Stimulated activated CD4-positive, alpha-beta T cell treated with anti-CD3 and anti-CD28 coated beads, Interleukin-1b, Interleukin-23, amount 100 ng/mL, for 24 hours (primary cell): ENCODE measurements at places on chromosomes 16 and 17.

DNA sequence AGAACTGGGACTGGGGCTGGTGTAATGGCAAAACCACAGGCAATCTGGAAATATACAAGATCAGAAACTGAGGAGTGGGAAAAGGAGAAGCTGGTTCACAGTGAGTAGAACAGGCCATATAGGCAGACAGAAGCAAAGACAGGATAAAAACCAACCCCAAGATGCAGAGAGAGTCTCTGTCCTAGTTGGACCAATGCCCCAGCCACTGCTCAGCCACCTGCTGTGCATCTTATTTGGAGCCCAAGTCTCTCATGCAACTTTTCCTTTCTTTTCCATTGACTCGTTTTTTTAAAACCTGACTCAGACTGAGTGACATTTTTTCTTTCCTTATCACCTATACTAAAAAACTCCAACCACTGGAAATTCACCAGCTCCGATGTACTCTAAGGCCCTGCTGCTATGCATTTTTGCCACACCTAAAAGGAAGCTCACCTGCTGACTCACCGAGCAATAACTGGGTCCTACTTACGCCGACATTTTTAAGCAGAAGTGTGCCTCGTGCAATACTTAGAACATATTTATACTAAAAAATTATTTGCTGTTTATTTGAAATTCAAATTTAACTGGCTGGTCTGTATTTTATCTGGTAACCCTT lies 100.8 kb upstream of the XYLT1 start:
- DNase-seq = no peak

DNA sequence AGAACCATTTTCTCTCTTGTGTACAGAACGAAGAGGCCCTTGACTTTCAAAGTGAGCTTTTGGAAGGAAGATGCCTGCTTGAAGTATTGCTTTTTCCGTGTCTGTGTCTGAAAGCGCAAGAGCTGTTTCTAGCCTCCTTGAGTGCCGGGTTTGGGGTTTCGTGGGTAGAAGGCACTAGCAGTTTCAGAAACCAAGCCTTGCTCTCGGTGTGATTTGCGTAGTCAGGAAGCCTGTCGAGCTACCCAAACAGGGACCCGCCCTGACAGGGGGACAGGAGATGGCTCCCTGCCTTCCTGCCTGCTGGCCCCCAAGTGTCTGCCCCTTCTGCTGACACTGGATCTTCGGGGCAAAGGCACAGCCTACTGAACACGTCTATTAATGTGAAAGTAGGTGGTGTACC lies 322.0 kb downstream of the MAF start:
- DNase-seq = no peak

DNA sequence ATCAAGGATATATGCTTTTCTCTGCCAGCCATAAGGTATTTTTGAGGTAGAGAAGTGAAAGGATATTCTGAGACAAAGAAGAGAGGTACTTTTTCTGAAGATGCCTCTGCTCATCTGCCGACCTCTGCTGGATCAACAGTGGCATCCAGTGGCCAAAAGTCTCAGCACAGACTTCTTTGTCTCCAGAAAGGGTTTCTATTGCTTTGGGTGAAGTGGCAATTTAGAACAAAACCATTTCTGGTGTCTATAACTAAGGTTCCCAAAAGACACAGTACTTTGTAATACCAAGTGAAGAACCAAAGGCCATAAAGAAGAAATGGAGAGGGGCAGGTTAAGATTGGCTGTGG lies 155.2 kb upstream of the C17orf78 start:
- DNase-seq = no peak

DNA sequence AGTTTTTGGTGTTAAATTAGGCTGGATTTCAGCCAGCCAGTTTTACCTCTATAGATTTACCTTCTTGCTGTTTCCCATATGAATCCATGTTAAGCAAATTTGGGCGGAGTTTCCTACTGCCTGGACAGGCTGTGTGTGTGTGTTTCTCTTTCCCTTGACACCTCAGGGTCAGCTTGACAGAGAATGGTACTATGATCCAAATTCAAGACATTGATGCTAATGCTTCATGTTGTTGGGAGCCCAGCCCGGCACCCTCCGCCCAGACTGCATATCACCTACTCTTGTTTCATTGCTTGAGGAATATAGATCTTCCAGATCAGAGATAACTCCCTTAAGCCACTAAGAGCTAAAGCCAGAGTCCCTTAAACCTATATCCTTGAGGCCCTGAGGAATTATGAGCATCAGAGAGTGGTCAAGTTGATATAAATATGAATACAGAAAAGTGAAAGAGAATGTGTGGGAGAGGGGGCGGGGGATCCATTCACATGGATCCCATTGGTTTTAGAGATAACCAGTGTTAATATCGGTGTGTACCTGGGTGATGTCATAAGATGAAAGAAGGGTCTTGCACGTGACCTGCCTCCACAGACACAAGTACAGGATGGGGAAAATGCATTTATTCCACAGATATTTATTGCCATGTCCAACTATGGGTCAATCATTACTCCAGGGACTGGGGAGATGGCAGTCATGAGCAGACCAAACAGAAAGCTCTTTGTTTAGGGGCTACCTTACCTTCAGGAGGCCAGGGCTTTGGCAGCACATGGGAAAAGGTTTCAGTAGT lies 69.7 kb downstream of the WIPI1 start:
- DNase-seq = no peak

- DNase-seq = no peak
These were observed 15.3 kb downstream of the CREBBP start for GRCh38 chr16:3865241-3865640.

GRCh38 chr16:78695391-78695790 lies 595.9 kb downstream of the WWOX start:
- no peak for DNase-seq
